ENCODE measurements at places on chromosomes 1 and 21.

DNA sequence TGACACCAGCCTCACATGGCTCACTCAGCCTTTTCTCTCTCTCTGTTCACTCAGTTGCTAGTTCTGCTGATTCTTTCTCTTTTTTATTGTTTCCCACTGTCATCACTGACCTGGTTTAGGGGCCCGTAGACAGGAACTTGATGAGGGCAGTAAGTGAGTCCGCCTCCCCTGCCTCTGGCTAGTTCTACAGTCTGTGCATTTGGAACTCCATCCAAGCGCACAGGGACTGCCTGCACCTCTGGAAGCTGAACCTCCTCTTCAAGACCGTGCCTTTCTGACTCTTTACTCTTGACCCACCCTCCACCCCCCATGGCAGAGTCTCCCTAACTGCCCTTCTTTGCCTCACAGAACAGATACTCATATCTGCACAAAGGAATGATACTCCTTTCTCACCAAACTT lies 4.2 kb downstream of the TENT5C start:
- DNase-seq: no peak

- no peak for DNase-seq
These were observed 4.1 kb upstream of the ATP2B4 start for GRCh38 chr1:203622486-203622885.

GRCh38 chr1:31621498-31621820 lies 4.0 kb downstream of the HCRTR1 start:
- DNase-seq: no peak

GRCh38 chr1:186828611-186829454 lies at the start of gene PLA2G4A:
PLA2G4A (plus strand) TSS chr1:186828949; CDS start chr1:186854355, 25,406 bp downstream.
- DNase-seq: no peak

- DNase-seq: no peak
These were observed 54.9 kb downstream of the CAPZB start for GRCh38 chr1:19430121-19431068.

DNA sequence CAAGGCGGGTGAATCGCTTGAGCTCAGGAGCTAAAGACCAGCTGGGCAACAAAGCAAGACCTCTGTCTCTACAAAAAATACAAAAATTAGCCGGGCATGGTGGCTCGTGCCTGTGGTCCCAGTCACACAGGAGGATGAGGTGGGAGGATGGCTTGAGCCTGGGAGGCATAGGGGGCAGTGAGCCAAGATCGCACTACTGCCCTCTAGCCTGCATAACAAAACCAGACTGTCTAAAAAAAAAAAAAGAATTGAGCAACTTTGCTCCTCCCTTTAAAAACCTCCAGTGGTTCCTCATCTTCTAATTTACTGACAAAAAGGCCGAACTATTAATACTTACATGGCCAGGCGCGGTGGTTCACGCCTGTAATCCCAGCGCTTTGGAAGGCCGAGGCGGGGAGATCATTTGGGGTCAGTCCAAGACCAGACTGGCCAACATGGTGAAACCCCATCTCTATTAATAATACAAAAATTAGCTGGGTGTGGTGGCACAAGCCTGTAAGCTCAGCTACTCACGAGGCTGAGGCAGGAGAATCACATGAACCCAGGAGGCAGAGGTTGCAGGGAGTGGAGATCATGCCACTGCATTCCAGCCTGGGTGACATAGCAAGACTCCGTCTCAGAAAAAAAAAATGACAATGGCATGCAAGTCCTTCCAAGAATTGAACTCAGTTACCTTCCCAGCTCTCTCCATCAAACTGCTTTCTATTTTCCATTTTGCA lies 4.4 kb downstream of the ACBD3 start:
- no peak for DNase-seq

GRCh38 chr1:210087058-210087457 lies 145.5 kb upstream of the SERTAD4 start:
- no peak for DNase-seq

- DNase-seq: no peak
These were observed 30.7 kb downstream of the PGM1 start for GRCh38 chr1:63623952-63624351.

GRCh38 chr1:93964096-93964776 lies 55.0 kb upstream of the GCLM start:
- DNase-seq: no peak

GRCh38 chr1:184299406-184299790 lies 87.4 kb upstream of the C1orf21 start:
- DNase-seq: no peak

- no peak for DNase-seq
These were observed 29.4 kb downstream of the LRRC3 start for GRCh38 chr21:44484498-44485253.

- DNase-seq: no peak
These were observed 361.5 kb downstream of the KIF26B start for GRCh38 chr1:245516284-245516759.

GRCh38 chr1:46526691-46527291 lies 24.7 kb downstream of the KNCN start:
- no peak for DNase-seq

GRCh38 chr1:2474104-2474844 lies 1.8 kb upstream of the PLCH2 start:
- no peak for DNase-seq

GRCh38 chr1:187773168-187773567 lies 944.4 kb downstream of the PLA2G4A start:
- DNase-seq: no peak

DNA sequence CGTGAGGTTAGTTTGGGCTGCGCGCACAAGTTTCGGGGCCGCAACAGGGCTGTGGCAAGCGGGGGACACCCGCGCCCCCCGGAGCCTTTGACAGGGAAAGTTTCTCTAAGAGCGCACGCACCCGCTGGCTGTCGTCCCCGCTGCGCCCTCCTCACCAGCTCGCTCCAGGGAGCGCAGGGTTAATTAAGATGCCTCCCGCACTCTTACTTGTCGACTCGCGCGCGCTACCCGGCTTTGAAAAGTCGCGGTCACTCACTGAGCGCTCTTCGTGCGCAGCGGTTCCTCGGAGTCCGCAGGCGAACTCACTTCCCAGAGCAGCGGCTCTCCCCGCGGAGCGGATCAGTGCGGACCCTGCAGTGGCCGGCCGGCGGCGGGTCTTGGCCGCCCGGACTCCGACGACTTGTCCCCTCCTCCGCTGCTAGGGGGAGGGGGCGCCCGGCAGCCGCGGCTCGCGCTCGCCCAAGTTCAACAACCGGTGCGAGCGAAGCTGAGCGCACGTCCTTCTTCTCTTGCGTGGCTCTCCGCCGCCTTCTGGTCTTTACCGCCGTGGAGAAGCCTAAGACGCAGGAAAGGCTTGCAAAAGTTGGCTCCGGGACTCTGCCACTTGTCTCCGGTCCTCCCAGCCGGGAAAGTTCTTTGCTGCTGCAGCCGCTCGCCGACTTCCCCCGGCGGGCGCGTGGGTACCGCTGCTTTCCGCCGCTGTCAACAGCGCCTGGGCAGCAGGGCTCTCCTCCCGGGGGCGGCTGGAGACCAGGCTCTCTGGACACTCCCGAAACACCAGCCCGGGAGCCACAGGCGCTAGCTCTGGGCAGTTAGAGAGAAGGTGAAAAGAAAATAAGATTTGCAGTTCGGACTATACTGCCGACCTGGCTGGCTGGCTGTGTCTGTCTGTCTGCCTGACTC lies 506 bp downstream of the JUN start:
- peak; percentile 34 for DNase-seq

GRCh38 chr1:218079347-218079746 lies 205.7 kb upstream of the RRP15 start:
- DNase-seq: no peak

DNA sequence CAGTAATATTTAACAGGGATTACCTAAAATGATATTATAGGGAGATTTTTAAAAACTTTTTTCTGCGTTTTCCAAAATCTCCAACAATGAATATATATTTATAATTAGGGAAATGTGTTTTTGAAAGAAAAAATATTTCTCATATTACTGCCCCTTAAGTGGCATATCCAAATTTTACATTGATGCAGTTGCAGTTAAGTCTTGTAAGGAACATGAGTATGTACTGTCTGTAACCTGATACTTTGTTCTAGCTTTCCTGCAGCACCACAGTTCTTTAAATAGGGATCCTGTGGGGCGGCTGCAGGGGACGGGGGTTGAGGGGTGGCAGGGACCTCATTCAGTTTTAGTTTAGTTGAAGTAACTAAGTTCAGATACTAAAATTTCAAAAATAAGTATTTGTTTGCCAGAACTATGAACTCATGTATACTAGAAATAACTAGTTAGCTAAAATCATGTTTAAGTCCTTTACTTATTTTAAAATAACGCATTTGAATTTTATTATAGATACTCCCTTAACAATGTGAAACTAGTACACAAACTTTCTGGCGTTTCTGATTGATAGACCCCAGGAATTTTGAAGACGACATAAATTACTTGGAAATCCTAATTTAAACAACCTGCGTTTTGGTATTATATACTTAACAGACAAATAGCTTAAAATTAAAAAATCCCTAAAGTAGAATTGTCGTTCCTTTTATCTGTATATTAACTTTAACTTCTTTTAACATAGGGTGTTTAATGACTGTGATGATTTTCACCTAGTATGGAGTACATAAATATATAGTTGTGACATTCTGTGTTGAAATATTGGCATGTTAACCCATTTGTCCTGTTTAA lies 639 bp upstream of the DNAJB4 start:
- peak; percentile 17 for DNase-seq
